ENCODE measurements at places on chromosomes 6 and 20. TPM values are rescaled to one million over a fixed set of nuclear protein-coding genes. Genes with fewer than 3 reads are reported as not detected.

DNA sequence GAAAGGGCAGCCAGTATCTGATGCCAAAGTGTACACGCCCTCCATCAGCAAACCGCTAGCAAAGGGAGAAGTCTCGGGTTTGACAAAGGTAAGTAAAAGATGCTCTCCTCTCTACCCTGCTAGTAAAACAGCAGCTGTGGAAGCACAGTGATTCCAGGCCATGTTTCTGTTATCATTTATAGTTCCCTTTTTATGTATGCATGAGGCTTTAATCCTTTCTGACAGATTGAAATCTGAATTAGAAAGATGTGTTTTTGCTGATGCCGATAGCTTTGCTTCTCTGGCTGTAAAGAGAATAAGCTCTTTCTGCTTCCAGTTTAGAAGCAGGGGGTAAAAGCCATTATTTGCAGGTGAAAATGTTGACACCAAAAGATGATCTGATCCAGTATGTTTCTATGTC, 392.4 kb upstream of the SOX4 start:
- no peak for DNase-seq

GRCh38 chr20:58201616-58202015, 26.8 kb downstream of the ANKRD60 start:
- no peak for DNase-seq

GRCh38 chr6:140345935-140346334, 971.5 kb upstream of the CITED2 start:
- no peak for DNase-seq

DNA sequence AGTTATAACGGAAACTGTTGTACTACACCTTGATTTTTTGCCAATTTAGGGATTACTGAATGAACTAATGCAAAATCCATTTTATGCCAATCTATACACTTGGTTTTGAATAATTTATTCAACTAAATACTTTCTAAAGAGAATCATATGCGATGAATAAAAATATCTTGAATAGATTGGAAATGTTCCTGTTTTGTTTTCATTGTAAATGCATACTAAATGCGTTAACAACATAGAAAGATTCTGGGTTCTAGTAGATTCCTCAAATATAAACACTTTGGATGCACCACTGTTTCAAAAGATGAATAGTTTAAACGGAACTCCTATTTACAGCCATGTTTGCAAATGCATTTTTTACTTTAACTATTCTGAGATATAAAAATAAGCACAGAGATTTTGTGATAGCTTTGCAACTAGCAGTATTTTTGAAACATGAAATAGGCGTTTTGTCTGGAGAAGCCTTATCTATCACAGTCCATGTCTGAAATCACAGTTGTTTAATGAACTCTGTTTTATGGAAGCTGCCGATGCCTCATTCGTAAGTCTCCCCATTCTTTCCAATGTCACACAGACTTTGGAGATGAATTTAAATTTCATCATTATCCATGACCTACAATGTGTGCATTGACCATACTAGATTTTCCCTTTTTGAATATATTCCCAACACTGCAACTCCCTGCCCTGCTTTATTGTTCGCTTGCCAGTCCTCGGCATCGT, 277.7 kb upstream of the QKI start:
- no peak for DNase-seq

The BPIFB1 gene
- not detected for total RNA-seq

DNA sequence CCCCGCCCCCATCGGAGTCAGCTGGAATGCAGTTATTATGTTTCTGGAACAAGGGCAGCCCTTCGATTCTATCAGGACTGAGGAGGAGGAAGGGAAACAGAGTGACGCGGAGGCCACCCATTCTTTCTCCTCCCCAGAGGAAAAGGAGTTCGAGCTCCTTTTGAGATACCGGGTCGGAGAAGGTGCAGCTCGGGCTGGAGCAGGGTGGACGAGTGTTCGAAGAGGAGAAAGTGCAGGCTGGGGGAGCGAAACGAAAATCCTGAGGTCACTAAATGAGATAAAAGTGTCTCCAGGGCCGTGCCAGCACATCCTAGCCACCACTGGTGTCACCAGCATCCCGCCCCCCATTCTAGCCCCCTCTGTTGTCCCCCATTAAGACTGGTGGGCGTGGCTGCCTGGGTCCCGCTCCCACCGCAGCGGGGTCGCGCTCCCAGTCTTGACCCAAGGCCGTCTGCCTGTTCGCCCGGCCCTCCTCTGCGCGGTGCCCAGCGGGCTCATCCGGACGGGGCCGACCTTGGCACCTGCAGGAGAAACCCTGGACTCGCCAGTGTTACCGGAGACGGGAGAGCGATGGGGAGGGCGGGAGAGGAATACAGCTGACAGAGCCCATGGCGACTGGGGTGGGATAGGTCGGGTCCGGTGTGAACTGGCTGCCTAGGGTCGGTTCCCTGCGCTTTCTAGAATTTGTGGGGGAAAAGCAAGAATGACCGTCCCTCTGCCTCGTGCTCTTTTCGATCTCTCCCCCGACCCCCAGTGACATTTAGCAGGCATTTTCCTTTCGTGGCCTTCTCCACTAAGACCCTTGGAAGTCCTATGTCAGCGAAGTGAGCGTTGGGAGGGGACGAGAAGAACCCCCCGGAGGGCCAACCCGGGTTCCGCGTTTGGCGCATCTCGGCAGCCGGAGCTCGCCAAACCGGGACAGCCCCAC, 16.2 kb downstream of the FOXA2 start:
- no peak for DNase-seq

The PGBD1 gene
- 6.8 TPM for total RNA-seq

DNA sequence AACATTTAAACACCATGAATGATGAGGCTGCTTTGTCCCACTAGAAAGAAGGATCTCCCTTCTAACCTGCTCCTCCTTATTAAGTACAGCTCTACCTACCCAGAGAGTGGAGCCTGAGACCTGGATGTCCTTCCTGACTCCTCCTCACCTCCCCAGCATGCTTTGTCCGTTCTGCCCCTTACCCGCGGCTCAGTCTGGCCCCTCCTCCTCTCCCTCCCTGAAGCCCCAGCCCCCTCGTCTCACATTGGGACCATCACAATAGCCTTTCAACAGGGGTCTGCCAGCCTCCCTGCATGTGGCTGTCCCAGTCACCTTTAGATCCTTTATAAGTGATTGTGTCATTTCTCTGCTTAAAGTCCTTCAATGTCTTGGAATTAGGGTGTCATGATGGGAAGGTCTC, 72.5 kb downstream of the DZANK1 start:
- DNase-seq, result no peak

GRCh38 chr6:54681987-54682386, 164.6 kb upstream of the FAM83B start:
- DNase-seq, result peak; percentile 78

The C20orf141 gene
- 0.32 TPM for total RNA-seq

DNA sequence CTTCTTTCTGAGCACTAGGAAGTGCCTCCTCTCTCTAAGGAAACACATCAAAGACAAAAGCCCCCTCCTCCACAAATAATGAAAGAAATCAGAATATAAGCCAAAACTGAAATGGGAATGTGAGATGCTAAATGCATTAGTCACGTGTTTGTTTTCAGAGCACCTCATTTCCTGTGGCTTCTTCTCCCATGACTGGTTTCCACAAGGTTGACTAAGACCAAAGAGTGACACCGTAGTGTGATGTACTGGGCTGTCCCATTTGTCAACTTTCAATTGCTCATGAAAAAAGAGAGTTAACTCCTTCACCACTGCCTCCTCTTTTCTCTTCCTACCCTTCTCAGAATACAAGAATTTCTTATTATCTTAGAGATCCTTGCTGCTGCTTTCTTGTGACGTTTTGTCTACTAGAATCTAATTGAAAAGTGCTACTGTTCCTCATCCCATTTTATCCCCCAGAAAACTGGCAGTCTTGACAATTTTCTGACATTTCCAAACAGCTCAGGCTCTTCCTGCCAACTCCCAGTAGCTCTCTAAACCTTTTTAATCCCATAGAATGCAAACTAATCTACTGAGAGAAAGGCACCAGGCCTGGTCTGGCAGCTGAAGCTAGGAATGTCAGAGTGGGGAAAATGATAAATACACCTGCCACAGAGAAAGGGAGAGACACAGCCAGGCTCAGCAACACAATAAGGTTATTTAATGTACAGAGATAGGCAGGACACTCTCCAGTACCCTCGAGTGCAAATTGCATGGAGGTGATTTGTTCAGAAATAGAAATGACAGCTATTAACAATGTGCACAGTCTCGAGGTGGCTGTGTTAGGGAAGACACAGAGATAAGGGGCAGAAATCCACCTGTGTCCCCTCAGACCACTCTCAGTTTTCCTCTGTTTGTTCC, 671.7 kb upstream of the NRSN1 start:
- DNase-seq, result no peak

The MAP7 gene
- total RNA-seq, result 1.3 TPM

GRCh38 chr6:161401587-161402309, 127.9 kb upstream of the AGPAT4 start:
- DNase-seq, result no peak

GRCh38 chr6:37612475-37612874, 85.2 kb downstream of the MDGA1 start:
- DNase-seq, result no peak

DNA sequence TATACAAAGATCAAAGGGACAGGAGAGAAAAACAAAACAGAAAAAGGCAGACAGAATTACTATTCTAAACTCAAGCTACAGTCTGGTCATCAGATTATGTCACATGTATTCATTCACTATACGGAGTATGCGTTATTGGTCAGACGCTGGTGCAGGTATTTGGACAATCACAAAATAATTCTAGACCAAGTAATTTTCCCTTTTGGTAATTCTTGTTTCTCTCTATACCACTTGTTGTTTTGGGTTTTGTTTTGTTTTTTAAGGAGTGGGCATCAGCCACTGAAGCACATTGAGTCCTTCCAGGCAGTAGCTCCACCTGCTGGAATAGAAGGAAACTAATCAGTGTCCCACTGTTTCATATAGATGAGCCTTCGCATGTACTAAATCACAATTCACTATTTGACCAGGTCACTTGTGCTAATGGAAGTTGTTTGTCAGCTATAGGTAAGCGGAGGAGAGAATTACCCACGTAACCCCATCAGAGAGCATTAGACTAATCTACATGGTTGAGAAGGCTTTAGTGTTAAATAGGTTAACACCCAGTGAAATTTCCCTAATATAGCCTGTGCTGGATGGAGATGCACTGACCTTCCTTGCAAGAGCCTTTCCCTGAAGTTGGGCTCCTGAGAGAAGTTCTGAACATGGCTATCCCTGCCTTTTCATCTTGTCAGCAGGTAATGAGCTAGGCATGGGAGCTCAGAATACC, 77.9 kb downstream of the TNFAIP3 start:
- DNase-seq, result peak; percentile 48

- DNase-seq, result no peak
These were observed 37.9 kb downstream of the PREX1 start for GRCh38 chr20:48789781-48790472.

Measured in fibroblast of villous mesenchyme (primary cell).